ENCODE measurements at places on chromosomes 4 and X.
A peak's percentile ranks its signal among the peaks of the same experiment; 100 is the strongest.

DNA sequence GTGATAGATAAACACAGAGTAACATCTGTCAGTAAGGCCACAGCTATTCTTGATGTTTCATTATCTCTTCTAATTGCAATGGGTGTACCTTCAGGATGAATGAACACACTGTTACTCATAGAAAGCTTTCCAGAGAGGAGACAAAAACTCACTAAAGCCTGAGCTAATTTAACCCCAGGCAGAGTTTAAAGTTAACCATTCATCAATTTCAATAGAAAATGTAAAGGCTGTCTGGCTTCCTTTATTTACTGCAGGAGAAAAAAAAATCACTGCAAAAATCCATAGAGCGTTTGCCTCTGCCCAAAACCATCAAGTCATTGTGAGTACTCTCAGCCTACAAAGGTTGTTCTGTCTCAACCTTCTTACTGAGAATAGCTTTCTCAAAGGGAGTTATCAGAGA, 376.9 kb downstream of the PPP4R3C start:
- no peak for DNase-seq

GRCh38 chr4:164846566-164846965, 30.4 kb upstream of the APELA start:
- DNase-seq = no peak

DNA sequence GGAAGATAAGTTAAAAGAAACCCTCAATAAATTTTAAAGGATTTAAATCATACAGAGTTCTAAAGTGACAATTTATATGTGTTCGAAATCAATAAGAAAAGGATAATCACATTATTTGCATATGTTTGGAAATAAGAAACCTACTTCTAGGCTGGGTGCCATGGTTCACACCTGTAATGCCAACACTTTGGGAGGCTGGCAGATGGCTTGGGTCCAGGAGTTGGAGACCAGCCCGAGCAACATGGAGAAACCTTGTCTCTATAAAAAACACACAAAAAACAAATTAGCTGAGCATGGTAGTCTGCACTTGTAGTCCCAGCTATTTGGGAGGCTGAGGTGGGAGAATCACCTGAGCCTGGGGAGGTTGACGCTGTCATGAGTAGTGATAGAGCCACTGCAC, 8.1 kb upstream of the SAP30 start:
- DNase-seq = no peak

GRCh38 chr4:101393256-101393655, 45.9 kb upstream of the PPP3CA start:
- DNase-seq = no peak

DNA sequence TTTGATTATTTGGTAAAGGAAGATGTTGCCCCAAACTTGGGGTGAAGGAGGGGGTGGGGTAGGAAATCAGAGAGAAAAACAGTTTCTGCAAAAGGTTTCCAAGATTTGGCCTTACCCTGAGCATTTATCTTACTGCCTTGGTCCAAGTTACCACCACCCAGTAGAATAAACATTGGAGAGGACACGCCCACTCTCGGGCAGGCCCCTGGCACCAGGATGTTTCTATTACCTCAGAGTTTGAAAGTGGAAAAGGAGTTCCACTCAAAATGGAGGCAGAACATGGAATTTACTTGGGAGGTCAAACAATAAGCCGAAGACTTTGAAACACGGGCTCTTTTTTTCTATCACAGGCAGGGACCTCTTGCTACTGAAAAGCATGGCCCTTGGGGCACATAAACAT, 113.7 kb downstream of the CHRNA9 start:
- DNase-seq = no peak

- no peak for DNase-seq
These were observed 56.6 kb upstream of the BCOR start for GRCh38 chrX:40154250-40154852.

- no peak for DNase-seq
These were observed 91.1 kb downstream of the MSN start for GRCh38 chrX:65758505-65758904.

DNA sequence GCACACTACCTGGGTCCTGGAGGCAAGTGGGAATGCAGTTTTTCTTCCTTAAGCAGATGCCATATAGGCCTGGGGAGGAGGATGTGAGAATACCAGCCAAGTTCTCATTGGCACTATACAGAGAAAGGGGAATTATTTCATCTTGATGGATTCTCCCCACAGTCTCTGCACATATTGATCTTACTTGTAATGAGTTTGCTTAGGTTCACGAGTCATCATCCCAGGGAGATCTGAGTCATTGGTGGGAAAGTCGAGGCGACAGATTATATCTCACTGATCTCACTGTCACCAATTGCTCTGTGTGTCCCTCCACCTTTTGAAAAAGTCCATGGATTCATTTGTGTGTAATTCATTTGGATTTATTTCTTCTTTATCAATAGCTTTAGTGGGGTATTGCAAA, 156.8 kb downstream of the AR start:
- no peak for DNase-seq

DNA sequence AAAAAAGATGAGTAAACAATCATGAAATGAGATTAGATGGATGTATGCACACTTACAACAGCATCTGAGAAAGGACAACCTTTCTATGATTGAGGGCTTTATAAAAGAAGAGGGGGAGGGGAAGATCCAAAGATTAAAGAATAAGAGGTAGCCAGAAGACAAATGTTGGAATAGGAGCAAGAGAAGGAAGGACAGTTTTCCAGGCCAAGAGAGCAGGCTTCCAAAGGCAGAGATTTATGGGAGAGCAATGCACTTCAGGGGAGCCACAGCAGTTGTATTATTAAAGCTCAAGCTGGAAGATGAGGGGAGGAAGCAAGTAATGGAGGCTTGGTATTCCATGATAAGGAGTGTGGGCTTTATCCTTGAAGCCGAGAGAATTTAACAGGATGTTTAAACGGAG, 110.3 kb upstream of the PTPN13 start:
- no peak for DNase-seq

- DNase-seq = no peak
These were observed 114.0 kb downstream of the BMPR1B start for GRCh38 chr4:94871644-94872305.

- no peak for DNase-seq
These were observed 146.8 kb downstream of the MID1IP1 start for GRCh38 chrX:38948046-38948445.

DNA sequence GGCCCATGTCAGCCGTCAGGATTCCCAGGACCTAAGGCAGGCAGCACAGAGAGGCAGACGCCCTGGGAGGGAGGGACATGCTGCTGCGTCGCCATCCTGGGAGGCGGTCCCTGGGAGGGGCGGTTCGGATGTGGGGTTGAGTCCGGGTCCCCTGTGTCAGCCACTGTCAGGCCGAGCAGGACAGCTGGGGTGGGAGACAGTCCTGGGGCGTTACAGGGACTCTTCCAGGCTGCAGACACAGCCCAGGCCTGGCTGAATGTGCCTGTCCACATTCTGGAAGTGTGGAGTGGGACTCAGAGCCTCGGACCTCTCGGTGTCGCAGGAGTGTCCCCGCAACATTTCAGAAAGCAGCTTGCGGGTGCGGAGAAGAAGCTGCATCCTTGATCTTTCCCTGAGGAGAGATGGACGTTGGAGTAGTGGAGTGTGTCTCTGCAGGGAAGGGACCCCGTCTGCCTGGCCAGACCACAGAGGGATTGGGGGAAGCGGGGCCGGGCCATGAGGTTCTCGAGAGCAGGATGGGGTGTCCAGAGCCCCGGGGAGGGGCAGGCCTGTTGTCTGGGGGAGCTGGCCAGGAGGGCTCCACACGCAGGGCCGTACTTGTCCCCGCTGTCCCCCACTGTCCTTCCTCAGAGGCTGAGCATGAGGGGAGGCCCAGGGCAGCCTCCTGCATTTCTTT, 6.1 kb downstream of the AKAP17A start:
- no peak for DNase-seq

DNA sequence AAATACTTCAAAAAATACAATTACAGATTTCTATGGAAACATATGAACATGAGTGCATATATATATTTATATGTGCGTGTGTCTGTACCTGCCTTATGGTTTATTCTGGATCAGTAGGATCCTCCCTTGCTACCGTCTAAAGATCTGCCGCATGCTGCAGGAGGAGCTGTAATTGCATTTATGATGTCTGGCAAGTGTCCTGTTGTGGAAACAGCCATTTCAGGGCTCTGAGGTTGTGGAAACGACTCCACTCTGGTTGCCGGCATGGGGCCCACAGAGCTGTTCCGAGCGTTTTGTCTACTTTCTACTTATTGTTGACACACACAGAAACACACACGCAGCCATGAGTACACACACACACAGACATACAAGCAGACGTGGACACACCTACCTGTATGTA, 21.3 kb downstream of the CD99 start:
- no peak for DNase-seq

DNA sequence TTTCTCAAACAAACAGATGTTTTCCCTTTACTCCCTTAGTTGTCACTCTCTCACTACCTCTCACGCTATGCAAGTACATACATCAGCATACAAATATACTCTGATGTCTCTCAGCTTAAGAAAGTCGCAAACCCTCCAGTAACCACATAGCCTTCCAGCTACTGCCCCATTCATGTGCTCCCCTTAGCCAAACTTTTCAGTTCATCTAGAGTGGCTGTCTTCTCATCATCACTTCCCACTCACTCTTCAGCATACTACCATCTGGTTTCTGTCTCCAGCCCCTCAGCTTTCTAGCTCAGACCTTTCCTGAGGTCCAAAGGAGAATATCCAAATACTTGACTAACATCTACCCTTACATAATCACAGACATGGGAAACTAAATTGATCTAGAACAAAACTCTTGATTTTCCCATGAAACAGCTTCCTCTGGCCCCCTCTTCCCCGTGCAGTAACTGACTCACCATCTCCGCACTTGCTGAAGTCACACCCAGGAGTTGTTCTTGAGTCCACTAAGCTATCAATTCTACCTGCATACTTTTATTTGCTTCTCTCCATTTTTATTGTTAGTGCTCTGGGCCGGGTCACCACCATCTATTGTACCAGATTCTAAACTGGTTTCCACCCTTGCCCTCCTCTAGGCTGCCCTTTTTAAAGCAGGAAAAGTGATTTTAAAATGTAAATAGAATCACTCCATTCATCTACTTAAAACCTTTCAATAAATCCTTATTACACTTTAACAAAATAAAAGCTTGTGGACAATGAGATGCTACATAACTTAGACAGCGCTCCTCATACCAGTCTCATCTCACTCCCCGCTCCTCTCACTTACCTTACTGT, 57.2 kb downstream of the CASP6 start:
- DNase-seq = no peak

DNA sequence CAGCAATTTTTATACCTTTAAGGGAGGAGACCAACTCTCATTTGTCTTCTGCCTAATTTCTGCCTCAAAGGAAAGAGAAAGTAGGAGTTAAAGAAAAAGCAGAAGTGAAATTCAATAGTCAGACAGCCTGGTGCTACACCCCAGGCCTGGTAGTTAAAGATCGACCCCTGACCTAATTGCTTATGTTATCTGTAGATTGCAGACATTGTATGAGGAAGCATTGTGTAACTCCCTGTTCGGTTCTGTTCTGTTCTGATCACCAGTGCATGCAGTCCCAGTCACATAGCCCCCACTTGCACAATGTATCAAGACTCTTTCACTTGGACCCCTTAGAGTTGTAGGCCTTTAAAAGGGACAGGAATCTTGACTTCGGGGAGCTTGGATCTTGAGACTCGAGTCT, 335.9 kb upstream of the AR start:
- no peak for DNase-seq

DNA sequence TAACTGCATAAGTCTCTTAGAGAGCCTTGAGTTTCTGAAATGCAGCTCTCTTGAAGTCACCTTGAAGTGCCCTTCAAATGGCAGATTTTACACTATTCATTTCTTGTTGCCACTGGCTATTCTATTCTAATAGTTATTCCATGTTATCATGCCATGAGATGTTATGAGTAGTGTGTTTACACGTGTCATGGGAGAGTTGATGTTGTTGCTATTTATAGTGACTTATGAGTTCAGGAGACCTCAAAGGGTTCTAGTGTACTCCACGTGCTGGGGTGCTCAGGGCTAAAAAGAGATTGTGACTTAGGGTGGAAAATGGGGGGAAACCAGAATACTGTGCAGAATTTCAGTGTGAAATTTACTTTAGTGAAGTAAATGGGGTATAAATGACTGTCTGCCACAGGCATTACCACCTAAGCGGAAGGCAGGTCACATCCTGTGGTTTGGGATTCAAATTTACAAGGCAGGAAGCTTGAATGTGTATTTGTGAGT, 77.1 kb upstream of the SLC4A4 start:
- no peak for DNase-seq

- no peak for DNase-seq
These were observed 71.2 kb downstream of the ZNF518B start for GRCh38 chr4:10385994-10386394.

DNA sequence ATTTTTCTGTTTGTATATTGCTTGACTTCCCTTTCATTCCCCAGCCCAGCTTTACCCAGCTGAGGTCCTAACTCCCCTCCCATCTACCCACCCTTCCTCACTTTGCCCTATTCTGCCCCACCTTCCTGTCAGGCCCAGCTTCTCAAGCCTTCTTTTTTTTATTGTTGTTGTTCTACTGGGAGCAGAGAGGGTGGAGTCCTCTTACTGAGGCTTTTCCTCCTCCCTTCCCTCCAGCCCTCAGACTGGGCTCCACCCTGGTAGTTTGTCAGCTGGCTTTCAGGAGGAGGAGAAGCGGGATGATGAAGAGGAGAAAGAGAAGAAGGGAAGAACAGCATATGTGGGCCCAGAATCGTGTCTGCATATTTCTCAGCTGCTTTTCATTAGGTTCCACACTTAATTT, 3.2 kb upstream of the KLF8 start:
- no peak for DNase-seq

DNA sequence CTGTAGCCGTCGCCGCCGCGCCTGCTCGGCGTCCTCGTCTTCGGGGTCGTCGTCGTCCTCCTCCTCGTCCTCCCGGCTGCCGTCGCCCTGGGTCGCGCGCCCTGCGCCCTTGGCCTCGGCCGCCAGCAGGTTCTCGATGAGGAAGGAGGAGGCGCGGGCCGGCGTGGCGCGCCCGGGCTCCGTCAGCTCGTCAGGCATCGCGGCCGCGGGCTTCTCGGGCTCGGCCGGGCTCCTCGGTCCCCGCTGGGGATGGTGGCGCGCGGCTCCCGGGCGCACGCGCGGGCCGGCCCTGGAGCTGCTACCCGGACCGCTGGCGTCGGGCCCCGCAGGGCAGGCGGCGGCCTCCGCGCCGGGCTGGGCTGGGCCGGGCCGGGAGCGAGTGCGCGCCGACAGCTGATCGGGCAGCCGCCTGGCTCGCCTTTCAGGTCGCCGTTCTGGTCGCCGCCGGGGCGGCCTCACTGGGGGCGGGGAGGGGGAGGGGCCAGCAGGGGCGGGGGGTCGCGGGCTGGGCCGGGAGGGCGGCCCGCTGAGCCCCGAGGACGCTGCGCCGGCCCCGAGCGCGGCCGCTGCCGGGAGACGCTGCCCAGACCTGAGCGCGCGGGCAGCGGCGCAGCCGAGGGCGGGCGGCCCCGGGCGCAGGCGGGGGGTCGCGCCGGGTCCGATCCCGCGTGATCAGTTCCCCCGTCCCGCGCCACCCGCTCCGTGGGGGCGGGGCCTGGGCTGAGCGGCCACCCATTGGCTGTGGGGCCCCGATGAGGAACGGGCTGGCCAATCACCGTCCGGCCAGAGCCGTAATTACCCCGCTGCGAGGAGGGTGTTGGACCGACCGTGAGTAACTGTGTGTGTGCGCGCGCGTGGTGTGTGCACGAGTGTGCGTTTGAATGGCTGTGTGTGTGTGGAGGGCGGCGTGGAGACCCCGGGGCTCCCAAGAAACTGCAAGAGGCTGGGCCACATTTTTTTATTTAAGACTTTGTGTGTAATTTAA, at the start of gene HMX1:
Gene HMX1 (minus strand): TSS at position 423 of the 985 bp plus-strand sequence. CDS start 225 bp downstream, at position 198.
- DNase-seq = peak; percentile 66

GRCh38 chr4:8676676-8677075, 84.1 kb downstream of the CPZ start:
- no peak for DNase-seq

- DNase-seq = no peak
These were observed 11.2 kb upstream of the CCNG2 start for GRCh38 chr4:77145842-77146185.
